Uterus (tissue), 4 donors: ENCODE measurements at places on chromosomes 12 and 14. TPM values are rescaled to one million over a fixed set of nuclear protein-coding genes. Genes with fewer than 3 reads are reported as not detected.

DNA sequence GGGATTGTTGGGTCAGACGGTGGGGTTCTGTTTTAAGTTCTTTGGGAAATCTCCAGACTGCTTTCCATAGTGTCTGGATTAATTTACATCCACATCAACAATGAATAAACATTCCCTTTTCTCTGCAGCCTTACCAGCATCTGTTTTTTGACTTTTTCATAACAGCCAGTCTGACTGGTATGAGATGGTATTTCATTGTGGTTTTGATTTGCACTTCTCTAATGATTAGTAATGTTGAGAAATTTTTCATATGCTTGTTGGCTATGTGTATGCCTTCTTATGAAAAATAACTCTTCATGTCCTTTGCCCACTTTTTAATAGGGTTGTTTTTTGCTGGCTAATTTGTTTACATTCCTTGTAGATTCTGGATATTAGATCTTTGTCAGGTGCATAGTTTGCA is 140.8 kb upstream of the CNTN1 start:
- DNase-seq: no peak

DNA sequence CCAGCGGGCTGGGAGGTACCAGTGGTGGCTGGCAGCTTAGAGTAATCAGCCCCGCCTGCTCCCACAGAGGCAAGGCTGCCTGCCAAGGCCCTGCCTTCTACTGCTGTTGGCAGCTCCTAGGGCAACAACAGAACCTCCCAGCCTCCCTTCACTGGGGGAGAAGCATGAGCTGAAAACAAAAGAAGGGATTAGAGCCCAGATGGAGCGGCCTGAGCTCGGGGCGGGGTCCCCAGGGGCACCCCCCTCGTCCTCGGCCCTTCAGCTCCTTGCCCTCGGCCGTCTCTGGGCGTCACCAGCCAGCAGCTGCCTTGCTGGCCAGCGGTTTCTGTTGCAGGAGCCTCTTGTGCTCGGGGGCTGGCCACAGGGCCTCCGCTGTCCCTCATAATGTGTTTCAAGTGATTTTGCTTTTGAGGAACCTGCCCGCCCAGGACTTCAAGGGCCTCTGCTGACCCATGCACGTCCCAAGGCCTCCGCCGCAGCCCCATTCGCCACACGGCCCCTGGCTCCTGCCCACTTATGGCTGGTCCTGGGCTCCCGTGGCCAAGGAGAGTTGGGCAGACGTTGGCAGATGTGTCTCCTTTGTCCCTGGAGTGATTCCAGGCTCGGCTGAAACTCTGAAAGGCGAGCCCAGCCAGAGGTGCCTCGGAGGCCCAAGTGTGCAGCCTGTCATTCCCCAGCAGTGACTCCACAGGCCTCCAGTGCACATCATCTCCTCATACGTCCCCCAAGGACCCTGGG is 49.7 kb downstream of the PSMA6 start:
- DNase-seq: peak; percentile 89

IFNG-AS1 gene
- not detected for total RNA-seq

DNA sequence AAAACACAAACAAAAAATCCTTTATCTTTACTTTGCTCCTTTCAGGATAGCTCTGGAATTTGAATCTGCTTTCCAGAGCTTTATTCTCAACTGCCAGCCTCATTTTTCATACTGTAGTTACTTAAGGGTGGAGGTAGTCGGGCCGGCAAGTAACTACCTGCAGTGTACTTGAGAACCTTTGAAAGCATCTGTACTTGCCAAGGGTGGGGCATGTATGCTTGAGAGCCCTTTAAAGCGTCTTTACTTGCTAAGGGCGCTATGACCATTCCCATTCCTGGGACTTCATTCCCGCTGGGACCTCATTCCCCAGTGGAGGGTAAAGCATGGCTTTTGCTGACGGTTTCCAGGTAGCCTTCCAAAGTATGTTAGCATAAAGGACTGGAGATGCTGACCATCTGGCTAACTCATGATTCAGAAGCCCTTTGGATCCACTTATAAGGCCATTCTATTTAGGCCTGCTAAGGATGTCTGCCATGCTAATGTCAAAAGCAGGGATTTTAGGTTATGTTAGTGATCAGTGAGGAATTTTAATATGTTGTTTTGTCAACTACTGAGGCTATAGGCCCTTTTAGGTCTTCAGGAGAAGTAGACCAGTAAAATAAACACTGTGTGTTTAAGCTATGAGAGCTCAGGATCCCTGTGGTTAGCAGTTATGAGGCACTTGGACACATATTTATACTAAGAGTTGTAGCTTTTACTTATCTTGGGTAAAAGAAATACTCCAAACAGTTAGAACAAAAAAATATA is 74.9 kb downstream of the CRADD start:
- no peak for DNase-seq

DNA sequence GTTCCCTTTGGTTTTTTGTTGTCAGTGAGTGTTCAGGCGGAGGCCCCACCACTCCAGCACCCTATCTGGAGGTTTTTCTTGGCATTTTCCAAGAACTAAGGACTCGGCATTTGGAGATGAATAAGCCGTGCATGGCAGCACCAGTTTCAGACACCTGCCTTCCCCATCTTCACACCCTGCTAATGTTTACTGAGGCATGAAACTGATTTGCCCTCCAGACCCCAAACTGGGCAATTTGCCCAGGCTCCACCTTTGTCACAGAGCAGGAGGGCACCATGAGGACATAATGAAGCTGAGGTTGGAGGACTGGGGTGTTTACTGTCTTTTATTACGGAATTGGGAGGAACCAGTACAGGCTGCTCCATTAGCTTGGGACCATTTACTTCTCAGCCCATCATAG is 113.4 kb downstream of the LGMN start:
- no peak for DNase-seq

DNA sequence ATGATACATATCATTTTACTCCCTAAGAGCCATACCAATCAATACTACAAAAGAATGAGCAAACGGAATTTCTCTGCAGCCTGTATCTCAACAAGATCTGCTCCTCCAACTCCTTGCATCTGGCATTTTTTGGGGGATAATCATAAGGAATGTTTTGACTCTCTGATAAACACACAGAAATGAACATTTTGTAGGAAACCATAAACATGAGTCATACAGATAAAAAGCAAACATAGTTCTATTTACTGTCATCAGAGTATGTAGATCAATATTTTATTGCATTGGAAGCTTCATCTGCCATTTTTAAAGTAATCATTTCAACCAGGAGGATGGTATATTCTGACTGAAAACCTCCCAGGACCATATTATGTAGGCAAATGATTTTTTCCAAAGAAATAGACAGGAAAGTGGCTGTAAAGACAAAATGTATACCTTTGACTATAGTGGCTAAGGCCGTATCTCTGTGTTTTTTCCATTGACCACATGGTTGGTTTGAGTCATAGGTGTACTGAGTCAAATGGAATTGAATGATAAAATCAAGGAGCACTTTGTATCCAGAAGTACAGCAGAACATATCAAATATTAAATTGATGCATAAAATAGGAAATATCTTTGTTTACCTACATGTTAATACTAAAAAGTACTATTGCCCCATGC is 32.4 kb upstream of the CD69 start:
- no peak for DNase-seq

- no peak for DNase-seq
These were observed 671.8 kb downstream of the RPS29 start for GRCh38 chr14:48914382-48914781.

TMEM30B gene
- 1.8 TPM for total RNA-seq

OTX2 gene
- total RNA-seq: not detected

LIN7A gene
- total RNA-seq: 10.2 TPM

DNA sequence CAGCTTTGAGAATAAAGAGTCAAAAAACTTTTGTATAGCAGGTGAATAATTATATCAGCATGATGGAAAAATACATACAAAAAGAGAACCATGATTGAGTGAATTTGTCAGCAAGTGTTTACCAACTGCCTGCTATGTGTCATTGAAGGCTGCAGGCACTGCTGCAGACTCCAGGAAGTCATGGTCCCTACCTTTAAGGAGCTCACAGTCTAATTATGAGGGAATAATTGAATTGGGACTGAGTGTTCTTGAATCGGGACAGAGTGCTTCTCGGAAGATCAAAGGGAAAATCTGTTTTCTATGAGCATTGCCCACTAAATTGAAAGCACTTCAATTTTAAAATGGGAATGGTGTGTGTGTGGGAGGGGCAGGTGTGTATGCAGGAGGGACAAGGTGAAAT is 9.5 kb downstream of the OR10AD1 start:
- no peak for DNase-seq

CCDC38 gene
- not detected for total RNA-seq

DNA sequence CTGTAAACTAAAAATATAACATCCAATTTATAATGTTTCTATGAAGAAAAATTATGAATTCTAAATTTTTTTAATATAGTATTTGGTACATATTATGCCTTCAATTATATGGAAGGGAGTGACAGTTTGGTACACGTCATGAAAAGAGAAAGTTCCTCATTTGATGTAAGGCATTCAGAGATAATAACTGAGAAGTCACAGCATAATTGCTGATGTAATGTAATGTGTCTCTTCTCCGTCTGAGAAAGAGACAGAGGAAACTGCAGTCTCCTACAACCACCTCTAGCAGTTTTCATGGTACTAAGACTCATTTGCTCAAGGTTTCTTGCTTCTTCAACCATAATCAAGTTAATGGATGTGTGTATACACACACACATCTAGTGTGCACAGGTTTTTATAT is 2.3 kb upstream of the CD69 start:
- DNase-seq: no peak

- no peak for DNase-seq
These were observed 506.4 kb downstream of the MED13L start for GRCh38 chr12:115771065-115771464.

LRCOL1 gene
- total RNA-seq: 0.79 TPM

MLEC gene
- 18.7 TPM for total RNA-seq

- no peak for DNase-seq
These were observed 200.3 kb upstream of the PLEKHG7 start for GRCh38 chr12:92502417-92503028.

DNA sequence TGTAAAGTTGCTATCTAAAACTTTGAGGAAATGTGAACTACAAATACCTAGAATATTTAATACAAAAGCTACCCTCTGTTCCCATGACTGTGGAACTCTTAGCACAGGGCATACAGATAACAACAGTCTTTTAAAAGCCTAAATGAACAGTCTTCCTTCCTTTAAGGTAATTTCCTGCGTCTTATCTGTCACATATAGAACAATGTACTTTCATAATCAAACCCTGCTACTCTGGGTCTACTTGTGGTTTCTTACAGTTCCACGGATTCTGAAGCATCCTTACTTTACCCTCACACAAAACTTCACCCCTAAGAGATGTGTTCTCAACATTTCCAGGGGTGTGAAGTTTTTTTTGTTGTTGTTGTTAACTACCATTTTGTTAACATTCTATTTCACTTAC is 5.1 kb downstream of the PKP2 start:
- no peak for DNase-seq
